ENCODE measurements at places on chromosomes 1 and 21.

DNA sequence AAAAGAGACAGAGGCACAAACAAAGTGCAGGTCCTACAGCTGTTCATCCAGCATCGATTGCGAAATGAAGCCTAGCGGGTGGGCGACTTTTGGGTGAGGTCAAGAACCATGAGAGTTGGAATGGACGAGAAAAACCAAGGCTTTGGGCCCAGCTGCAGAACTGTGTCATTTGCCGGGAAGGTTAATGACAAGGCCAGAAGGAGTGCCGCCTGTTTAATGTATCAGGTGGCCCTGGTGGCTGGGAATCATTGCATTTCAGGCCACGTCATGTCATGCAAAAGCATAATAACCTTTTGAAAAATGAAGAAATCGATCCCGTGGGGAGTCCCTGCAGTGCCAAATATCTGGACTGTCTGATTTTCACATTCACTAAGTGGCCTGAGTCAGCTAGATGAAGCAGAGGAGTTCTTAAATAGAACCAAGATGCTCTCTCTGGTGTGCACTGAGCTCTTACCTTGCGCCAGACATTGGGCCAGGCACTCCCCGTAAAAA, 8.1 kb upstream of the RCC2 start:
- no peak for DNase-seq

GRCh38 chr21:42850866-42851391, 28.4 kb downstream of the WDR4 start:
- DNase-seq: no peak

DNA sequence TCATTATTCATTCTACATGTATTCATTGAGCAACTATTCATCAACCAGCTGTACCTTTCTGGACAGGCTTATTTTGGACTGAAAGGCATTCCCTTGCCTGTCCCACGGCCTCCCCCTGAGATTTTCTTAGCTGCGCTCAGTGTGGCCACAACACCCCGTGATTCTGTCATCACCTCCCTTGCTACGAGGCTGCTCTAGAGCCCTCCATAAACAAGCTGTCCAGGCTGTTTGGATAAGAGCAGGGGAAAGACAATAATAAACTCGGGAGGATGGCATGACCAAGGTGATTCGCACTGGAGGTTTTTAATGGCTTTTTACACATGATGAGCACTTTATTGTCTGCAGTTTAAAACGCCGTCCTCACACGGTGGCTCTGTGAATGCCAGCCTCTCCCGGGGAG, 139.7 kb downstream of the ROR1 start:
- DNase-seq: no peak

DNA sequence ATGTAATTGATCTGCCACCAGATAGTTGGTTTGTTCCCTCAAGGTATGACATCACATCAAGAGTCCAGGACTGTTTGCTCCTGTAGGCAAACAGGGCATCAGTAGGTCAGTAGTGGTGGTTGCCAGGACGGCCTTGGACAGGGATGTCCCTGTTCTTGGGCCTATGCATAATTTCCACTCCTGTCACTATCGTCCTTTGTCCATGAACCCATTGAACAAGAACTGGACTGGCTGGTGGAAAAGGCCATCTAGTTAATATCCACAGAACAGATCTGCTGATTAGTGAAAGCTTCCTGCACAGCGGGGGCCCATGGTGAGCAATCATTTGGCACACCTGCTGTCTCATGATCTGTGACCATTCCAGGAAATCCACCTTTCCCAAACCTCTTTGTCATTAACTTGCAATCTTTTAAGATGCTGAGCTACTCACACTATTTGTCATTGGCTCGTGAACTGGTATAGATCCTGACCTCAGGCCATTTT, 12.4 kb upstream of the BSDC1 start:
- DNase-seq: no peak

DNA sequence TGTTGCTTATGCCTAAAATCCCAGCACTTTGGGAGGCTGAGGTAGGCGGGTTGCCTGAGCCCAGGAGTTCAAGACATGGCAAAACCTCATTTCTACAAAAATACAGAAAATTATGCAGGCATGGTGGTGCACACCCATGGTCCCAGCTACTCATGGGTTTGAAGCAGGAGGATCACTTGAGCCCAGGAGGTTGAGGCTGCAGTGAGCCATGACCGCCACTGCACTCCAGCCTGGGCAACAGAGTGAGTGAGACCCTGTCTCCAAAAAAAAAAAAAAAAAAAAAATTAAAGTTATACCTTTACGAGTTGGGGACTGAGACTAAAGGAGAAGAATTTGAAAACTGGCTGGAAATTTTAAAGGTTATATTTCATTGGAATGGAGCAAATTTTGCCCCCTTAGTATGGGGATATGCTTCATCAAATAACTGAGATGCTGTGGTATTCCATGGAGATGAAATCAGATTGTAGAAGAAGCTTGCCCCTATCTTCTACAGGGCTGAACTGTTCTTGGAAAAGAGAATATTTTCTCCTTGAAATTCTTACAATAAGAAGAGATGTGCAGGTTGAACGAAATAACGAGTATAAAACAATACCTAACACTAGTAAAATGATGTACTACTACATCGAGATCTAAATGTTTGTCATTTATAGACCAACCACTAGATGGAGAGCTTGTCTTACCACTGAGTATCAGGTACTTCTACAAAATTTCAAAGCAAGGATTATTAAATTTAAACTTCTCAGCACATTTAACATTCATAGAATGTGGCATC, 34.9 kb upstream of the SCYL3 start:
- no peak for DNase-seq

DNA sequence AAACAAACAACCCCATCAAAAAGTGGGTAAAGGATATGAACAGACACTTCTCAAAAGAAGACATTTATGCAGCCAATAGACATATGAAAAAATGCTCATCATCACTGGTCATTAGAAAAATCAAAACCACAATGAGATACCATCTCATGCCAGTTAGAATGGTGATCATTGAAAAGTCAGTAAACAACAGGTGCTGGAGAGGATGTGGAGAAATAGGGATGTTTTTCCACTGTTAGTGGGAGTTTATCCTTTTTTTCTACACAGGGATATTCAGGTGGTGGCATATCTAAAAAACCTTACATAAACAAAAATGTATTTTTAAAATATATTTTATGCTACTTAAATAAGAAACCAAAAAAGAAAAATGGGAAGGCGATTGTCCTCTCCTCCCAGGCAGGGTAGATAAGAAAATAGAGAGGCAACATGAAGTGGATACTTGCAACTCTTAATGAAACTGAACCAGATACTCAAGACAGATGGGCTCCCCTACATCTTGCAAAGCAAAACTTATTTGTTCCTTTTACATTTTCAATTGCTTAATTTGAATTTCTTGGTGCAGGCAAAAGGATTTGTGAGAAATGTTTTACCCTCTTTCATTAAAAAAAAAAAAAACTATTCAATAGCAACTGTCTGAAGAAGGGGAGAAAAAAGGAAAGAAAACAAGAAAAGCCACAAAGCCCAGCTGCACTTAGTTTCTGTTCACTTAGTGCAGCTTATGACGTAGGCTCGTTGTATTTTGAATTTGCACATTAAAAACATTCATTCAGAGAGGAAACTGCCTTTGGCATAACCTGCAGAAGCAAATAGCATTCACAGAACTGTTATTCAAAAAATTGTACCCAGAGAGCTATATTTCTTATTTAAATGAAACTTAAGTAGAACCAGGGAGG, 36.9 kb upstream of the RGS1 start:
- DNase-seq: peak; percentile 40

DNA sequence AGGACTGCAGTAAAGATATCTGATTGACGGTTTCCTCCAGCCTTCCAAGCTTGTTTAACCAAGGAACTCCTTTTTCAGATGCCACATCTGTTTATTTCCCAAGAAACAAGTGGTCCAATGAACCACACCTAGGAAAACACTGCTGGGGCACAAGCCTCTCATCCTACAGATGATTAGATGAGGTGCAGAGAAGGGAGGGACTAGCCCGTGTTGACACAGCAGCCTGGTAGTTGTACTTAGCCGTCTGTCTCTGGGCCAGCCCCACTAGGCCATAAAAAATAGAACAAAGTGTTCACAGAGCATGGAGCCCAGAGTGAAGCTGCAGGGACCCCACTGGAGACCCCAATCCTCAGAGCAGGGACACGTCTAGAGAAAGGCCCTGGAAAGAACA, 32.1 kb downstream of the LRP8 start:
- DNase-seq: no peak

DNA sequence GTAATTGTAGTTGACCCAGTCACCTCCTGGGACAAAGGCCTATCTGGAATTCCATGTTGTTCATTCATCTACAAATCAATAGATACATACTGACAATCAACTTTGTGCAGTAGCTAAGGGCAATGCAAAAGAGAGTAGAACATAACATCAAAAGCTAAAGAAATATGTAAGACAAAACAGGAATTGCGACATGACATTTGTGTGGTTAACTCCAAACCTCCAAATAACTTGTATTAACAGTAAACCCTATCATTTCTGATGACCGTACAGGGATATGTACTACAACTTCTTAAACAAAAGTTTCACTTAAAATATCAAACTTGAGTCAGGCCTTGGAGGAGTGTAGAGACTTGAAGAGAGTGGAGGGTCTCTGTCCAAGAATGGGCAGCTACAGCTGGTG, 317.6 kb downstream of the SPATA17 start:
- no peak for DNase-seq

- DNase-seq: no peak
Measured at GRCh38 chr1:43011020-43011419, 52.4 kb upstream of the SLC2A1 start.

DNA sequence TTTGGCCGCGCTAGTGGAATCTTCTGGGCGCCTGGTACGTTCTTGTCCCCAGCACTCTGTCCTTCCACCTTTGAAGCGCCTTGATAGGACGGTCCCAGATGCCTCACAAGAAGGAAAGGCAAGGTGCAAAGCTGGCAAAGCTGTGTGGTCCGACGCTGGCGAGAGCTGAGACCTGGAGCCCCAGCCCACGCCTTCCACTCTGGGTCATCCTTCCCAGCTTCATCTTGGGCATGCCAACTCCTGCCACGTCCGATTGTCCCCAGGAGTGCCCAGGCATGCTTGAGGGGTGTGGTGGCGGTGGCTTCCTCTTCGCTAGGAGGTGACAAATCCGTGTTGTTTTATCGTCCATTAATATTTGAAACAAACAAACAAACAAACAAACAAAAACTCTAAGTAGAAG, 123.9 kb upstream of the DPYD start:
- DNase-seq: no peak

DNA sequence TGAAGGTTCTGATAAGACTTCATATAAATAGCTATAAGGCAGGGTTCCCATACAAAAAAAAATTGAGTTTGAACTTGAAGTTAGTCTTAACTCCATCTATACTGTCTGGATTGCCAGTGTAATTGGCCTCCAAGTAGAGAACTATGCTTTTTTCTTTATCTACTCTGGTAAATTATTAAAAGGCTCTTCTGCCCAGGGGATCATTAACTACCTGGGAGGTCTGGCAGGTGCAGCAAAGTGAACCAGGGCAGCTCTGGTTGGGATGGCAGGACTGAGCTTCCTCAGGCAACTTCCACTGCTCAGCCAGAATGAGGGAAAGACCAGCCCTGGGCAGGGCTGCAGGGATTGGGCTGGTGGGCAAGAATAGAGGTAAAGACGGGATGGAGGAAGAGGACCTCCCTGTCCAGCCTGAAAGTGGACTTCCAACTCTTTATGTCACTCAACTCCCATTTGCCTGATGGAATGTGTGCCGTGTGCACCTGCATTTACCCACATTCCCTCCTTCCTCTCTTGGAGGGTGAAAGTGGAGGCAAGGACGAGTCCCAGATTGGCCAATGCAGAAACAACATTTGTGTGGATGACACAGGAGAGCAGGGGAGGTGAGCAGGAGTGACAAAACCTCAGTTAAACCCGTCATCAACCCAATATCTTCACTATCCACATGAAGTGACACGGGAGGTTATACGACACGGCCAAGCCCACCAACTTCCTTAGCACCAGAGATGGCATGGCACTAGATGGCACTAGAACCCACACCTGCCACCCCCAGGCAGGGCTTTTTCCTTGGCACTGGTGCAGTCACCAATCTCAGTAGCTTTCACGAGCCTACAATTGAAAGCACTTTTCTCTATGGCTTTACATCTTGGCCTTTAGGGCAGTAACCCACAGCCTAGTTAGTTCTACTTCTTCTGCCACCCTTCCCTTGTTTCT, 25.2 kb downstream of the CCN1 start:
- DNase-seq: no peak

DNA sequence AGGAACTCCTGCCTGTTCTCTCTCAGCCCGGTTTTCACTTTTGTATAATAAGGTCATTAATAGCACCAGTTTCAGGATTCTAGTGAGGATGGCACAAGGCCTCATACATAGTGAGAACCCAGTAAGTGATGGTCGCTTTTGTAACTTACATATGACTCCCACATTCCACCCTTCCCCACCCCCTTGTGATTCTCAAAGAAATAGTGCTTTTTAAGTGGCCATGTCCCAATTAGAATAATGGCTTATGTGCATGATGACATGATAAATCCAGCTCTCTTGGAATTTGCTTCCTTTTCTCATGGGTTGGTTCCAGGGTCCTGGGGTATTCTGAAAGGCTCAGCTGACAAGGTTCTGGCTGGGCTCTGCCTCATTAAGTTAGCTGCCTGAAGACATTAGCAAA, 189.9 kb downstream of the URB2 start:
- DNase-seq: no peak

DNA sequence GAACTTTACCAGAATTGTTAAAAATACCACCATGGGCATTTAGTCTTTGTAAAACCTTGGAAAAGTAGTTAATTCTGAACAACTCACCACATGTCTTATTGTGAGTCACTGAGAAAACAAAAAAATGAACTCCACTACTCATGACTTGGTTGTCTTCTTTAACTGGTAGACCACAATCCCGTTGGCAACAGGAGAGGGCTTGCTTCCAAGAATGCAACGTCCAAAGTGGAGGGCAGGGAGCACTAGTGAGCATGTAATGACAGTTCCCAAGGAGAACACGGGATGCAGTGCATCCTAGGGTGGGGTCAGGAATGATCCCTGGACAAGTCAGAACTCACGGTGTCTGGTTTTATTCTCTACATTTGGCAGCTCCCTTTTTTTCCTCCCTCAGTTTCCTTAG, 15.2 kb upstream of the HMCN1 start:
- no peak for DNase-seq

DNA sequence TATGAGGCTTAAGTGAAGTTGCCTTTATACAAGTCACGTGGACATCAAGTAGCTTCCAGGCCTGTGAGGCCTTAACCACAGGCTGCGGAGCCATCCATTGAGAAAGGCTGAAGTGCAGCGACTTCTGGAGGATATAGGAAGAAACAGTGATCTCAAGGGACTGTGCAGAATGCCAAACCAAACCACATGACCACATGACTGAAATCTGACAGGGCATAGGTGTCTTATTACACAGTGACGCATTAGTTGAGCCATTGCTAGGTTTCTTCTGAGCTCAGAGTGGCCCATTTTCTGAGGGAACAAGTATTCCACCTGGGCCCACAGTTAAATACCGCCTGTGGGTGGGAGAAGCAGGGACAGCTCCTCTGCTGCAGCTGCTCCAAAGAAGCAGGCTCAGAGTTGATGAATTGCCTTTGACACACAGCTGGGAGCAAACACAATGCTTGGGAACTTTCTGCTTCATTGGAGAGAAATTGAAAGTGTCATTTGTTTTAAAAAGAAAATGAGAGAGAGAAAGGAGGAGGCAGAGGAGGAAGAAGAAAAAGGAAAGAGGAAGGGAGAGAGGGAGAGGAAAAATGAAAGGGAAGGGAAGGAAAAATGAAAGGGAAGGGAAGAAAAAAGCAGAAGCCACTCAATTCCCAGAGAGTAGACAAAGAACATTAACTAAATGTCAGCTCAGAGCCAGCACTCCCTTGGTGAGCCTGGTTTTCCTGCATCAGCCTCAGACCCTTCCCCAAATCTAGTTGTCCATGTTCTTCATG, 94.4 kb downstream of the COLGALT2 start:
- no peak for DNase-seq
